NCI-H460 (cell line): ENCODE measurements at places on chromosomes 1 and 21. TPM values are rescaled to one million over a fixed set of nuclear protein-coding genes. Genes with fewer than 3 reads are reported as not detected.

- DNase-seq, result no peak
Observed at GRCh38 chr1:54989968-54990810, 8.5 kb upstream of the BSND start.

- no peak for DNase-seq
Observed at GRCh38 chr1:62196086-62196690, 1.5 kb downstream of the L1TD1 start.

DNA sequence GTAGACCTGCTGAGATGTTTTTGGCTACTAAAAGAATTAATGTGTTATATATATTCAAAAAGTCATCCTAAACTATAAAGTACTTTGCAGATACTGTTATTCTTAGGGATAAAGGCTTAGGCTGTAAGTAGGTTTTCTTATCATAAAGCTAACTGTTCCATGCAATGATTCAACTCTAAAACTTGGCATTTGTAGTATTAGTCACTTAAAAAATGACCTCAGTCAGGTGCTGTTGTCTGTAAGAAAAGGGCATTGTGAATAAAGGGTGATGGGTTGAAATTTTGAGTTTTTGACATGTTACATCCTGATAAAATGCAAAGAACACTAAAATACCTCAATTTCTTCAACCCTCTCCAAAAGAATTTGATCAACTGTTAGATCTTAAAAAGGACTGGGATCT is 32.9 kb downstream of the ADCY10 start:
- no peak for DNase-seq

GRCh38 chr1:242426271-242426905 is 98.1 kb downstream of the PLD5 start:
- no peak for DNase-seq

DNA sequence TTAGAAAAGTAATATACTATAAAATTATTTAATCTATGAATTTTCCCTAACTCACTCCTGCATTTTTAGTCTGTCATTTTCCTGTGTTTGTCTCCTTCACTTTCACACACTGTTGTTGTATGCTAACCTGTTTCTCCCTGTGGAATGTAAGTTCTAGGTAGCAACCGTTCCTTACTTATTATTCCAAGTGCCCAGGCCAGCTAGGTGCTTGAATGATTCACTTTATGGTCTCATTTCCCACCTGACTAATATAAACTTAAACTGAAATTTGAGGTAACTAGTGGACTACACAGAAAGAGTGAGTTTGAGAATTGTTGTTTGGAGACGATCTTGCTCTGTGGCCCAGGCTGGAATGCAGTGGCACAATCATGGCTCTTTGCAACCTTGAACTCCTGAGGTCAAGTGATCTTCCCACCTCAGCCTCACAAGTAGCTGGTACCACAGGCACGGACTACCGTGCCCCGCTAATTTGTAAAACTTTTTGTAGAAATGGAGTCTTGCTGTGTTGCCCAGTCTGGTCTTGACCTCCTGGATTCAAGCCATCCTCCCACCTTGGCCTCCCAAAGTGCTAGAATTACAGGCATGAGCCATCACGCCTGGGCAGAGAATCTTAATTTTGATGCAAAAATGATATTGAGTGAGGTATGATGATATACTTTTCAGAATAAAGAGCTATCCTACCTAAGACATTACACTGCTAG is 1.9 kb downstream of the ZYG11B start:
- DNase-seq, result no peak

DNA sequence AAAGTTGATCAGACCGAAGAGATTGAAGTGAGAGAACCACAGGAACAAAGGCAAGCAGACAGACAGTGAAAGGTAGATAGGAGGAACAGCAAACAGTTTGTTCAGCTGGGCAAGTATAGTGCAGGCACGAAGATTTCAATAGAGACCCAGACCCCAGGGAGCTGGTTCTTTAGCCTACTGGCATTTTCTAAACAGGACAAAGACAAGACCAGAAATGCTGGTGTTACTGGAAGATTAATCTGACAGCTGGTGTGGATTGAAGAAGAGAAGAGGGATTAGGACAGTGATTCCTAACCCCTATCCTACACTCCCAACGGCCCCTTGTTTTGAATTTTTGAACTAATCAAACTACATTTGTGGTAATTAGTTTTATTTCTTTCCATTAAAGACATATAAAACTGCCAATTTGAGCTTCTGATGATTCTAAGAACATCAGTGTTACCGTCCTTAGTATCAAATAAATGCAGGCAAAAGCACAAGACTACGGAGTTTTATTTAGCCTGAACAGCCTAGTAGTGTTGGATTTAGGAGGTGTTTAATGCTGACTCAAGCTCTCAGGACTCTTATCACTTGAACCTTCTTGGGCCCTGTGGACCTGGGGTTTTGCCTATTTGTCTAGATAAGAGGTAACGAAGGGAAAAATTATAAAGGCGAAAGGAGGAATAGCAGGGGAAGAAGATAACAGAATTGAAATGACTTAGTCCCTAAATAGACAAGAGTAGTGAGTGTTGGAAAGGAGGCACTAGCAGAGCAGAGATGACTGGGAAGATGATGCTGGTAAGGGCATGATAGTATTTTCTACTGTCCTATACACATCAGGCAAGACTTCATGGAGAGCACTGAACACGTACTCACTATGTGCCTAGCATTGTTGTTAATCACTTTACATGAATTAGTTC is 2.0 kb downstream of the NPL start:
- DNase-seq, result no peak

DNA sequence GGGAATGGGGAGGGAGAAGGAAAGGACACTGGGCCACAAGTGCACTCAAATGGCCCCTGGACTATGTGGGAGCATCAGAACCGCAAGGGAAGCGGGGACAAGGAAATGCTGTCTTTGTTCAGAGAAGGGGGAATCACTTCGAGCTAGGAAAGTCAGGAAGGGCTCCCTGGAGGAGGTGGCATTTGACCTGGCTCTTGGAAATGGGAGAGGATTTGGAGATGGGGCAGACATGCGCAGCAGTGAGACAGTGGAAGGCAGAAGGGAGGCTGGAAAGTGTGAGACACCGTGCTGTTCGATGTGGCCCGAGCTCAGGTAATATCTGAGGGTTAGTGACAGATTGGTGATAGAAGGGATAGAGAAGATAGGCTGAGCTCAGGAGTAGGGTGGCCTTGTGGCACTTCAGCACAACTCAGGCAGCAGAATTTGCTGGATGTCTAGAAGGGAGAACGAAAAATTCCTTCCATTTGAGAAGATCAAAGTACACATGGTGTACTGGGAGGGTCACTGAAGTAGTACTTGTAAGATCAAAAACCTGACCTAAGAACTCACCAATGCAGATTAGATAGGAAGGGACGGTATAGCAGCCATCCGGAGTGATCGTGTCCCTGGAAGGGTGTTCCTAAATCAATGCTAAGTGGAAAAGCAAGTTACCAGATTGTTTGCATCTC is 25.4 kb downstream of the SLC1A7 start:
- no peak for DNase-seq

DNA sequence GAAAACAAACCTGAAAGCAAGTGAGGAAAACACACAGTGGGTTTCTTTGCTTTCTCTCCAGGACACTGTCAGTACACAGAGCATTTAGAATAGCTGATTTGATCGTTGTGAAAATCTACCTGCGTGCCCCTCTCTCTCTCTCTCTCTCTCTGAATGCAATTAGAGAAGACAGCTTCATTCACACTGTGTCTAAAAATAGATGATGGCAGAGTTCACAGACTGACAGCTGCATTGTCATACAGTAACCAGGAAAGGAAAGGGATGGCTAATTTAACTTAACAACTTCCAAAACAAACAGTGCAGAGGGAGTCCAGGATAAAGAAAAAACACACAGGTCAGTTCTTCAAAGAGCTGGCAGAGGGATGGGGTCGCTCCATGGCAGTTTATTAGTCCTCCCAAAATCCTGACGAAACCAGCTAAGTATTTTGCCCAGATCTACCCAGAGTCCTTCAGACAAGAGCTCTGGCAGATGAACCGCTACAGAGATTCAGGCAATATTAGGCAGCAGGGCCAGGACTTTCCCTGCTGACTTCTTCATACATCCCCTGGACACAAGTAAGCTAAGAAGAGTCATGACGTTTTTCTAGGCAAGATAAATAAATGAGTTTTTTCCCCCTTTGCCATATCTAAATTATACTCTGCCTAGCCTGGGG is 58.9 kb downstream of the WLS start:
- no peak for DNase-seq

GRCh38 chr1:41504114-41505035 is 19.9 kb upstream of the EDN2 start:
- DNase-seq, result no peak

Gene SH3D21
- 1.3 and 1.5 TPM in 2 replicates for total RNA-seq

Gene C21orf91
- 5.8 and 8.4 TPM in 2 replicates for total RNA-seq

Gene C1orf116
- not detected in 2 replicates for total RNA-seq
